ENCODE measurements at places on chromosomes 16 and 17.

DNA sequence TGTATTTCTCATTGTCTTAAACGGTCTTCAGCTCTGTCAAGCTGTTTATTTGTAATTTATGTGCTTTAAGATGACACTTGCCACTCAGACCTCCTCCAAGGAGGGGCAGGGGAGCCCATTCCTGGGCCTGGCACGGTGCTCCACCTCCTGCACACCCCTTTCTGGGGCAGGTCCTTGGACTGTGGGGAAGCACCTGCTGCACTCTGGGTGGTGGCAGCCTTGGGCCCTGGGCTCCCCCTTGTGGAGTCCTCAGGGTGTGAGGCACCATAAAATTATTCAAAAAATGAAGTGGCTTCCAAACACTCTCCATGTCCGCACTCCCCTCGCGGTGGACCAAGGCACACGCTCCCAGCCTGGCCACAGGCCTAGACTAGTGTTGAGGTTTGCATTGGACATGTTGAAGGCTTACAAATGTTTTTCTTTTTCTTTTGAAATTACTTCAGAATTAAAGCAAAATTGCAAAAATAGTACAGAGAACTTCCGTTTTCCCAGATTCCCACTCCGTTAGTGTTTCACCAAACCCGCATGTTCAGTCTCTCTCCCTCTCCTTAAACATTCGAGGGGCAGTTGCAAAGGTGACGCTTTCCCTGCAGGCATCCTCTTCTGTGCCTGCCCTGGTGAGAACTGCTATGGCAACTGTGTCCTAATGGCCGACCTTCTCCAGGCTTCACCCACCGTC lies 32.4 kb downstream of the FOXK2 start:
- DNase-seq = peak; percentile 35

GRCh38 chr17:69363488-69364210 lies 36.7 kb upstream of the ABCA5 start:
- DNase-seq = no peak

DNA sequence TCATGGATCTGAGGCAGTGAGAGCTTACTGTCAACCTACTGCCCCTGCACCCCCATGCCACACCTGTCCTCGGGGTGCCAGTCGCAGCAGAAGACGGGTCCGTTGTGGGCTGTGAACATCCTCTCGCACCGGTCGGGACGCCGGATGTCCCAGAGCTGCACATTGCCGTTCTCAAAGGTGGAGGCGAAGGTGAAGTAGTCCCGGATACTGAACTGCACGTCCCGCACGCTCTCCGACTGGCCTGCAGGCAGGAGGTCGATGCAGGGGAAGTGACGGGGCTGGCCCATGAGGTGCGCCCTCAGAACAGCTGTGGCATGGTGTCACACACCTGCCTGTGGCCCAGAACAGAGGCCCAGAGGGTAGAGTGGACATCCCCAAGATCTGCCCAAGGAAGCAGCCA lies 2.7 kb downstream of the WDR24 start:
- no peak for DNase-seq

DNA sequence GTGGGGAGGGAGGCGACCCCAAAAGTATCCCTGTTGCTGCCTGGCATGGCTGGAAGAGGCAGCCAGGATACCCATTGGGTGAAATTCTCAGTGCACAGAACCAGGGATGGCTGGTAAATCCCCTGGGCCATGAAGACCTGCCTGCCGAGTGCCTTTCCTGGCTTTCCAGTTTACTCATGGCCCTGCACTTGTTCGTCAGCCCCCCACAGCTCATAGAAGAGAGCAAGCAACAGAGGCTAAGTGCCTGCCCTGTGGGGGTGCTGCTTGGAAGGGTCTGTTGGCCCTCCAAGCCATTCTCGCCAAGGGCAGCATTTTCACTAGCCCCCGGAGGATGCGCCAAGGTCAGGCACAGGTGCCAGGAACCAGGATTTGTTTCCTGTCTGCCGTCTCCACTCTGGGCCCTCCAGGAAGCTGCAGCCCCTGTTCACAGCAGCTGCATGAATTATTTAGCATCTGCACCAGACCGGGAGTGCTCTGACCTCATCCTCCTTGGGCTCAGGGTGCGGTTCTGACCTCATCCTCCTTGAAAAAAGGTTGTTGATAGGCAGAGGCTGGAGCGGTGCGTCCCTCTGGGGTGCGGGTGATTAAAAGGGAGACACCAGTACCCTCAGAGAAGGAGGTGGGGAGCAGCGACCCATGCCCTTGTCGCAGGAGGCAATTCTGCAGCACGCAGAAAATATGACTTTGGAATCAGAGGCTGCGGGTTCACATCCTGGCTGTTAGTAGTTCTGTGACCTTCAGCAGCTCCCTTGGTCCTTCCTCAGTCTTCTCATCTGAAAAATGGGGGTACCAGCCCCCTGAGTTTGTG lies 14.2 kb upstream of the CD300A start:
- DNase-seq = no peak

GRCh38 chr17:75614006-75614405 lies 19.2 kb upstream of the SMIM5 start:
- no peak for DNase-seq

GRCh38 chr17:7403043-7403726 lies 712 bp downstream of the TMEM256 start:
- no peak for DNase-seq

- no peak for DNase-seq
Observed at GRCh38 chr16:12197812-12198211, 221.3 kb downstream of the SNX29 start.

- DNase-seq = no peak
Observed at GRCh38 chr17:51423421-51424160, 163.2 kb downstream of the UTP18 start.

DNA sequence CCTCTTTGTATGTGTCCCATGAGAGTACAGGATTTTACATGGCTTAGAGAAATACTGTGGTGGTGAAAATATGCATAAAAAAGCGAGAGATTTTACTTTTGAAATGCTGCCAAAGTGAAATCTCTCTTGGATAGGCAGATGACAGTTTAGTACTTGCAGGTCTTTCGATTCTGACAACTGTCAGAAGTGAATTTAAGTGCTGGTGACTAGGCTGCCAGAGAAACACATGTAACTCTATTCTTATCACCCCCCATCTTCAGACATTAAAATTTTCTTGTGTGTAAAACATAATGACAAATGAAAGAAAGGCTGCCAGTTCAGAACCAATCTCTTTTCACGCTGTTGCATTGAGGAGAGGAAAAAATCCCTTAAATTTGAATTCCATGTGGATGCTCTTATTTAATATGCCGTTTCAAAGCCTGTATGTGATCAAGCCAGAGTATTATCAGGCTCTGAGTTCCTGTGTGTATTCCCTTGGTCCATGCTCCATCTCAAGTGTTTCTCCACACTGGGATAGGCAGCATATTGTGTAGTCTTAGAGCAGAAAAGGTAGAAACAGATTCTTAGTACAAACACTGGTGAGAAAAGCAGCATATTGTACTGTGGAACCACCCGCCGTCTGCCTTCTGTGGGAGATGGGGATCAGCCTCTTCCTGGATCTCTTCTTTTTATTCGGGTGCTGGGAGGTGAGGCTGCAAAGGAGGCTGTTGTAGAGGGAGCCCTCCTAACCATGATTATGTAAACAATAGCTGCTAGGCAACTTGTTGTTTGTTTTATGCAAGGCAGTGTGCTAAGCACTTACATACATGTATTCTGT lies 291.3 kb downstream of the WWOX start:
- DNase-seq = no peak

DNA sequence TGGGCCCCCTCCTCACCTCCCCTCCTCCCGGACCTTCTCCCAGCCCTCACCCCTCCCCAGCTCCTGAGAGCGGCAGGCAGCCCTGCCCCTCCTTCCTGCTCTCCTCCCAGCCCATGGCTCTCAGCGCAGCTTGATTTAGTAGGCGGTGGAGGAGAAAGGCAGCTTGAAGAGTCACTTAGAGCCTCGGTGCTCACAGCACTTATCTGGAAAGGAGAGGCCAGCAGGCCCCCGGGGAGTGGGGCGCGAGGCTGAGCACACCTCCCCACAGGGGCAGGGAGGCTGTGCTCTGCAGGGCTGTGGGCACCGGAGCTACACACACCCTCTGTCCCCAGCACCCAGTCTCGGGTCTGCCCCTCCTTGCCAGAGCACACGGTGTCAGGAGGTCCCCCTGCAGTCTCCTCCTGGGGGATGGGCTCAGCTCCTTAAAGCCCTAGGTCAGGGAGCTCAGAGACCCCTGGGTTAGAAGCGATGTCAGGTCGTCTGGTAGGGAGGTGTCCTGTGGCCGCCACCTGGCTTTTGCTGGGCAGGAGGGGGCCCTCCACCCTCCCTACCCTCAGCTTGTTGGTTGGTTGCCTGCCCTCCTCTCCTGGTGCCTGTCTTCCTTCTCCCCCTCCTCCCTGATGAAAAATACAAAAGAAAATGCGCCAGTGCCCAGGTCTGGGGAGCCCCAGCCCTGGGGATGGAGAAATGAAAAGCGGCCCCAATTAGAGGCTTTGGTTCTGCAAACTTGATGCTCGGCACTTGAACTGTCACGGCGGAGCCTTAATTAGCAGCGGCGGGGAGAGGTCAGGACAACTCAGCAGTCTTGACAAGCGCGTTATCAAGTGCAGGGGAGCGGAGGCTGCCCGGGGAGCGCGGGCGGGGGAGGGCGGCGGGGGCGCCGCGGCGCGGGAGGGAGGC lies 151.1 kb upstream of the GSE1 start:
- DNase-seq = no peak

DNA sequence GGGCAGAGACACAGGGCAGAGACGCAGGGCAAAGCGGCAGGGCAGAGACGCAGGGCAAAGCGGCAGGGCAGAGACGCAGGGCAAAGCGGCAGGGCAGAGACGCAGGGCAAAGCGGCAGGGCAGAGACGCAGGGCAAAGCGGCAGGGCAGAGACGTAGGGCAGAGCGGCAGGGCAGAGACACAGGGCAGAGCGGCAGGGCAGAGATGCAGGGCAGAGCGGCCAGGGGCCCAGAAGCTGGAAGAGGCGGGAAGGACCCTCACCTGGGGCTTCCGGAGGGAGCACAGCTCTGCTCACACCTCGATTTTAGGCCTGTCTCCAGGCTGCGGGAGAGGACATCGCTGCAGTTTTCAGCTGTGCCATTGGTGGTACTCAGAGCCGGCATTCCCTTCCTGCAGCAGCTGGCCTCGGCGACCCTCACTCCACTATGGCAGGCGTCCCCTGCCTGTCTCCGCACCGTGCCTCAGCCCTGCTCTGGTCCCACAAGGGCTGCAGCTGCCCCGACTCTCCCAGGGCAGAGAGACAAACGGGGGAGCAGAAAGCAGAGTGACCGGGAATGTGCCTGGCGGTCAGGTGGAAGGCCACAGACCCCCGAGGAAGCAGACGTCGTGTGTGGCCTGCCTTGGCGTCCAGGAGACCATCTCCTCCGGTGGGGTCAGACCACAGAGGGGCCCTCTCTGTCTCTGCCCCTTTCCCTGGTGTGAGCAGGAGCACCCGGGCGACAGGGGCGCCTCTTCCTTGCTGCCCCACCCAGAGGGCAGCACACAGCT lies 29.9 kb downstream of the SOX8 start:
- DNase-seq = no peak

- no peak for DNase-seq
Observed at GRCh38 chr16:49128740-49129139, 152.9 kb downstream of the CBLN1 start.

DNA sequence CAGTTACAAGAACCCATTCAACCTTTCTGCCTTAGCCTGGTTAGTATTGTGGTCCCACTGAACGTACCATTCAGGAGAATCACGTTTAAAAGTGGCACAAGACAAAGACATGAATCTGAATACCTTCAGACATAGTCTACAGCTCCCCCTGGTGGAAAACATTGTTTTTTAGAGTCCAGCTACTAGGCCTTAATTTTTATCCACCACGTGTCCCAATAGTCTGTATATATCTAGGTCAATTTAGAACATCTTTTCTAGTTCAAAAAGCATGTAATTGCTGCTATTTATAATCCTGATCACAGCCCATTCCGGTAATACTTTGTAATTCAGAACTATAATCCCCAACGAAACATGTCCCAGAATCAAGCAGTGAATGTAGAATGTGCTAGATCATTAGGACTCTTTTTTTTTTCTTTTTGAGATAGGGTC lies 13.7 kb upstream of the GUCY2D start:
- peak; percentile 69 for DNase-seq

DNA sequence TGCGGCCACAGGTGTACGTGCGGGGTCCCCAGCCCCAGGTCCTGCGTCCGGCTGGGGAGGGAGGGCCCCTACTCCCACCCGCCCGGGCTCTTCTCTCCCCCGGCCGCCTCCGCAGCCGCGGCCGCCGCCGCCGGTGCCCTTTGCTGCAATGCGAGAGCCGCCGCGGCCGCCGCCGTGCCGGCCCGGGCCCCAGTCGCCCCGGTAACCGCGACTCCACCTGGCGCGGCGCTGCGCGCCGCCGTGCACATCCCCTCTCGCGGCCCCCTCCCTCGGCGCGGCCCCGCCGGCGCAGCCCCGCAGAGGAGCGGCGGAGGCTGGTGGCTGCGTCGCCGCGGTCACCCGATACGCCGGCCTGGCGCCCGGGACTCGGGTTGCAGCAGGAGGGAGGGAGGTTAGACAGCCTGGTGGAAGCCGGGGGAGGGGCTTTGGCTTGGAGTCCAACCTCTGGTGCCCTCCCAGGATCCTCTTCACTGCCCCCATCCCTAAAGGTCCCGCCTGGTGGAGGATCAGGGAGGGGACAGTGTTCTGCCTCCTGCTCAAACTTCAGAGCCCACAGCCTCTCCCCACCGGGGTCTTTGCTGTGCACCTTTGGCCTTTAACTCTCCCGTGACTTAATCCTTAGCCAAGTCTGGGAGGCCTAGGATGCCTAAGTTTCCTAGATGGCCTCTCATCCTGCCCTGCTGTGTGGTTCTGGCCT lies 32.9 kb downstream of the SRCIN1 start:
- DNase-seq = no peak

- no peak for DNase-seq
Observed at GRCh38 chr17:80122026-80122575, 20.7 kb downstream of the GAA start.

DNA sequence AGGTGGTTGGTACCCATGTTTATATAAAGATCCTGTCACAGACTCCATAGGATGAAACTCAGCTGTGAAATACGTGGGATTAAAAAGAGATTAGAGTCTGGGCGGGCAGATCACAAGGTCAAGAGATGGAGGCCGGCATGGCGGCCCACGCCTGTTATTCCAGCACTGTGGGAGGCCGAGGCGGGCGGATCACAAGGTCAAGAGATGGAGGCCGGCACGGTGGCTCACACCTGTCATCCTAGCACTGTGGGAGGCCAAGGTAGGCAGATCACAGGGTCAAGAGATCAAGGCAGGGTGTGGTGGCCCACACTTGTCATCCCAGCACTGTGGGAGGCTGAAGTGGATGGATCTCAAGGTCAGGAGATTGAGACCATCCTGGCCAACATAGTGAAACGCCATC lies 3.9 kb downstream of the ANAPC11 start:
- DNase-seq = no peak

DNA sequence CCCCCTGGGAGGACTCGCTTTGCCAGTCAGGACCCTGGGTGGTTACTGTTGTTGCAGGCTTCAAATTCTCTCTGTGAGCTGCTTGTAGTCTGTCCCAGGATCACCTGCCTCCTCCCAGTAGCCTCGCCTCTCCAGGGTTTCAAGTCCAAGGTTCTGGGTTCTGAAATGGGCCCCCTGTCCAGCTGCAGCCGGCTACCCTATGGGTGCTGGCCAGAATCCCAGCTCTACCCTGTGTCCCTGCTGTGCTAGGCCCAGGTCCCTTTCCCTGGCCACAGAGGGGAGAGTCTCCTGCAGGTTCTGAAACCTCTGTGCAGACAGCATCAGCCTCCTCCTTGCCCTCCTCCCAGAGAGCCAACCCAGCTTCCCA lies 21.4 kb downstream of the UNC13D start:
- no peak for DNase-seq
